Activated CD8-positive, alpha-beta memory T cell treated with anti-CD3 and anti-CD28 coated beads for 1 hour (primary cell): ENCODE measurements at places on chromosomes 12 and 14.

DNA sequence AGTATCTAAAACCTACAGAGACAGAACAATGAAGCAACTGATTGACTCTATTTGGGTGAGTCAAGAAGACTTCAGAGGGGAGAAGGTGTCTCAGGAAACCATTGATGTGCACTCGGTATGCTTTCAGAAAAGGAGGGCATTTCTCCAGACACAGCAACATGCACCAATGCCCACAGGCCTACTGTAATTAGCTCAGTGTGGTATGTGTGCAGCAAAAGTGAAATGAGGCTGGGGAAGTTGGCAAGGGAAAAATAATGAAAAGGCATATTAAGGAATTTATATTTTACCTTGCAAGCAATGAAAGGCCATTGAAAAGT, 158.4 kb upstream of the GRIP1 start:
- no peak for DNase-seq

- no peak for DNase-seq
Measured at GRCh38 chr12:102956738-102957327, 641 bp upstream of the ASCL1 start.

DNA sequence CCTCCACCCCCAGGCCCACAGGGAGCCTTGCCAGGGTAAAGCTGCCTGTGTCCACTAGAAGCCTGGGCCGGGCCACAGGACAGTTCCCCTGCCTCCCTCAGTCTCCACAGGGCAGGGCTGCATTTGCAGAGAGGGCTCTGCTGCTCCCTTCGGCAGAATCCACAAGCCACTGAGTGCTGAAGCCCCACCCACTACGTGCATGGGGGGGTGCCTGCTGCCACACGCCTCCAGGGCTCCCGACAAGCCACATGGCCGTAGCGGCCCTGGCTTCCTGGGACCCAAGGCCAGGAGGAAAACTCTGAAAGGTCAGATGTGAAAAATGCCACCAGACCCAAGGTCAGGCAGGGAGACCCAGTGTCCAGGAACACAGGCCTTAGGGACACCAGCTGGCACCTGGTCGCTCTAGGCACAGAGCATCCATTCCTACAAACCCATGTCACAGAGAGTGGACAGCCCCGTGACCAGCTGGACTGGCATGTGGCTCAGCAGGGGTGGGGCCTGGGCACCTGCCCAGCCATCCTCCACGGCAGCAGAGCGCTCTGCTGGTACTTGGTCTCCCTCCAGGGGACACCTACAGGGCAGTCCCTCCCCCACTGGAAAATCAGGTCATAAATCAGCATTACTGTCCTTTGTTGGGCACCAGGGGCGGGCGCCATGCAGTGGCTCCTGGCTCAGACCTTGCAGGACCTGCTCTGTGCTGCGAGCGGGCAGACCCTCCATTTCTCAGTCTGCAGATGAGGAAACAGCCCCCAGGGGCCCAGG, 42.9 kb downstream of the CCDC85C start:
- no peak for DNase-seq

- no peak for DNase-seq
Measured at GRCh38 chr14:68546839-68547238, 246.0 kb downstream of the ZFP36L1 start.

- no peak for DNase-seq
Measured at GRCh38 chr12:53052419-53053217, 2.8 kb downstream of the TNS2 start.

- no peak for DNase-seq
Measured at GRCh38 chr14:90560991-90561390, 164.2 kb downstream of the CALM1 start.

- no peak for DNase-seq
Measured at GRCh38 chr12:58750484-58750883, 169.8 kb downstream of the LRIG3 start.

DNA sequence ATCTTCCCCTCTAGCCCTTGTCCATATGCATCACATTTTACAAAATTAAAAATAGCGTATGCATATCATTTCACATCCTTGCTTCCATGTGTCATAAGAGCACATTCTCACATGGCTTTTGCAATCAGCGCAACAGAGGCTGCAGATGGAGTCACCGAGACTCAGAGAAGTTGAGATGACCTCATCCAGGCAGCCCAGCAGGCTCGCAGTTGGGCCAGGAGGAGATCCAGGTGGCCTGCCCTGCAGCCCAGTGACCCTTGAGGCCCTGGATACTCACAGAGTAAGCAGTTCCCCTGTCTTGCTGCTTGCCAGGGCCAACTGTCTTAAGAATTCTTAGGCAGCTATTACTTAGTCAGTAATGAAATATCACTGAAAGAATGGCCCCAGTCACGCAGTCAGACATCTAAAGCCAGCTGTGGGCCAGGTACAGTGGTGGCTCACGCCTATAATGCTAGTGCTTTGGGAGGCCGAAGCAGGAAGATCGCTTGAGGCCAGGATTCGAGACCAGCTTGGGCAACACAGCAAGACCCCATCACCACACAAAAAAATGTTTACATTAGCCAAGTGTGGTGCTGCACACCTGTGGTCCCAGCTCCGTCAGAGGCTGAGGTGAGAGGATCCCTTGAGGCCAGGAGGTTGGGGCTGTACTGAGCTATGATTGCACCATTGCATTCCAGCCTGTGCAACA, 9.1 kb downstream of the CAMKK2 start:
- no peak for DNase-seq

DNA sequence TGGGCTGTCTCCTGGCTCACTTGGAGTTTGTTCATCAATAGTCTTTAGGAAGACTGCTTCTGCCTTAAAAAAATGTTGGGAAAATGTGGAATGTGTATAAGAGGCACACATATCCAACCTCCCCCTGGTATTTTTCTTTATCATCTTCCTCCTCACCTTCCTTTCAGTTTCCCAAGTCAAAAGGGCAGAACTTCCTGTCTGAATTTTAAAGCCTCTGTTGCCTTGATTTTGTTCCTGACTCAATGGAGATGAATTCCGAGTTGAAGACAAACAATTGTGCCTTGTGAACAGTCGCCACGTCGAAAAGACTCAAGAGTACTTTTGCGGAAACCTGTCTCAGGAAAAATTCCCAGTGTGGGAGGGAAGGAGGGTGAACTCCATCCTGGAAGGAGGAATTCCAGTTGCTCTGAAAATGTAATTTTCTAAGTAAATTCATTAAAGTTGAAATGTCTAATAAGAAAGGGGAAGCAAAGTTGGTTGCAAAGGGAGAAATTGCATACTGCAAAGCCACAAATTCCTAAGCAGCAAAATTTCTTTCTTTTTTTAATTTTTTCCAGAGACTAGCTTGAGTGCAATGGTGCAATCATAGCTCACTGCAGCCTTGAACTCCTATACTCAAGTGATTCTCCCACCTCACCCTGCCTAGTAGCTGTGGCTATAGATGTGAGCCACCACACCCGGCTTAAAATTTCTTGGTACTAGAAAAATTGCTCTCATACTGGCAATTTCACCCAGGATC, 50.2 kb upstream of the ELK3 start:
- DNase-seq, result no peak

GRCh38 chr12:113935459-113935858, 30.7 kb downstream of the RBM19 start:
- DNase-seq, result no peak

DNA sequence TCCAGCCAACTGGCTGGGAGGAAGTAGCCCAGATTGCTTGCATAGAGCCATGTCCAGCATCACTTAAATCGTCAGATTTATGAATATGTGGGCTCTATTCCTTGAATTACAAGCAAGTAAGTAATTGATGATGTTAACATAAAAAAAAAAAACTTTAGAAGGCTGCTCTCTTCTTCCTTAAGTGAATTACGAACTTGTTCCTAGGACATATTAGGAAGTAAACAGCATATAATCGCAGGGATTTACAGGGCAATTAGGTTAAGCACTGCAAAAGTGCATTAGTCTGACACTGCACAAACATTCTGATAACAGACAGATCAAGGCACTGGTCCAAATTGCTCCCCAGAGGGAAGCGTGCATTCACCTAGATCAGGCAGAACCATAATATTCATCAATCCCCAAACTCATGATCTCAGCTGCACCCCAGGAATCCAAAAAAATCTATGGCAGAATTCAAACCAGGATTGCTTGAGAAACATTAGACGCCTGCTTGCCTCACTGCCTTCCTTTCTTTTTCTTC, 293.2 kb downstream of the TMEM132D start:
- DNase-seq, result no peak

DNA sequence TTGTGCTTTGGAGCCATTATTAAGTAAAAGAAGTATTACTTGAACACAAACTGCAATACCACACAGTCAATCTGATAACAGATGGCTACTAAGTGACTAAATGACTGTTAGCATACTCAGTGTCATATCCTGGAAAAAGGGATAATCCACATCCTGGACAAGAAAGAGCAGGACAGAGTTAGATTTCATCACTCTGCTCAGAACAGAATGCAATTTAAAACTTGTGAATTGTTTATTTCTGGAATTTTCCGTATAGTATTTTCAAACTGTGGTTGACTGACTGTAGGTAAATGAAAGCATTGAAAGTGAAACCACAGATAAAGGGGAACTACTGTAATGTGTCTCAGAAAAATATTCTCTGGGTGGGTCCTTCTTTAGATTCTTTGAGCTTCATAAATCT, 458.8 kb downstream of the TMEM117 start:
- DNase-seq, result no peak

- no peak for DNase-seq
Measured at GRCh38 chr12:57415088-57415487, 15.8 kb downstream of the R3HDM2 start.

DNA sequence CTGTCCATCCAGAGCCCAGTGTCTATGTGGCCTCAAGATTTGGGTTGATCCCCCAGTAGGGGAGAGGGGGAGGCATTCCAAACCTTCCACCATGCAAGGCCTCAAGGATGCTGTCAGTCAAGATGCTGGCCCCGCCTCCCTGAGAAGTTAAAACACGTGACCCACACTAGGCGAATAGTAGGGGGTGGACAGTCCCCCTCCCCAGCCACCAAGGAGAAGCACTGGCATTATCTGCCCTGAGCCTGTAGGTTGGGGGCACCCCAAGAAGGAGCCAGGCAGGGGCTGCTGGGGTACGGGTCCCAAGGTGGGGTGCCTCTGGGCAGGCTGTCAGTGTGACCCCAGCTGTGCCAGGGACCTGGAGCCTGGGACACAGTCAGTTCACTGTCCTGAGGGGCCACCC, 2.3 kb downstream of the SLC25A29 start:
- no peak for DNase-seq

DNA sequence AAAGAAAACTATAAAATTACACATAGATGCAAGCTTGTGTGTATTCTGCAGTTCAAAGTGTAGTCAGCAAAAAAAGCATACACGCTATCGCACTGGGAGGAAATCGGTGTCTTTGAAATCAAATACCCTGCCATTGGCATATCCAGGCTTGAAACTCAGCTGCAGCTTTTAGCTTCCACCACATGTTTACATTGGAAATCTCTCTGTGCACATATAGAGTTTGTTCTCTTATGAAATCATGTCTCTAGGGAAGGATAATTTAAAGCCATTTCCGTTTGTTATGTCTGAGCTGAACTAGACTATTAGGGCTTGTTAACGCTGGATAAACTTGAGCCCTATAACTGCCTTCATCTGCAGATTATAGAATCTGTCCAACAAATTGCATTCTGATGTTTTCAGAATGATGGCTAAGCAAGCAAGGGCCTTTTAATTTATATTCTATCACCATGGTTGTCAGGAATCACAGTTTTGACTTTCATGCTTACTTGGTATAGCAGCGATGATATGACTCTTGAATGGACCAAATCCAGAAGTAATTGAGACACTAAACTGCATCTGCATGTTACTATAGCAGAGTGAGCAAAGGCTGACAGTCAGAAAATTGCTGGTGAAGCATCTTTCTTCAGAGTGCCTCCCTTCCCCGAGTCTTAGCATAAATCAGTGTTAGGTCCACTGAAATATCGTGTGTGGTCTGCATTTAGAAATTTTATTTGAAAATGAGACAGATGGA, 442.8 kb downstream of the ZFP36L1 start:
- DNase-seq, result no peak

- no peak for DNase-seq
Measured at GRCh38 chr14:77455966-77456640, 1.3 kb downstream of the VIPAS39 start.

DNA sequence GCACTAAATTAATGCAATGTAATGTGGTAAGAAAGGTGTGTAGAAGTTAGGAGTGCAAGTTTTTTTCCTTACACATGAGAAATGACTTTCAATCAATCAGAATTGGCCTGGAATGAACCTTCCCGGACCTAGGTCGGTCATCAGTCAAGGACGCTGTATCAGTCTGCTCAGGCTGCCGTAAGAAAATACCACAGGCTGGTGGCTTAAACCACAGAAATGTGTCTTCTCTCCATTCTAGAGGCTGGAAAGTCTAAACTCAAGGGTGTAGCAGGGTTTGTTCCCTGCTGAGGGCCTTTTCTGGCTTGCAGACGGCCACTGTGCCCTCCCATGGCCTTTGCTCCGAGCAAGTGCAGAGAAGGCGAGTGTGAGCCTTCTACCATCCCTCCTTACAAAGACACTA, 86.6 kb upstream of the DYNC1H1 start:
- DNase-seq, result no peak

- no peak for DNase-seq
Measured at GRCh38 chr14:101884089-101884933, 80.1 kb upstream of the DYNC1H1 start.

- DNase-seq, result no peak
Measured at GRCh38 chr14:96662116-96662970, 134.8 kb upstream of the VRK1 start.

GRCh38 chr14:95402176-95402575, 82.5 kb upstream of the CLMN start:
- DNase-seq, result no peak

GRCh38 chr12:131254374-131254773, 300.7 kb downstream of the ADGRD1 start:
- DNase-seq, result no peak

GRCh38 chr12:92424338-92424737, 278.5 kb upstream of the PLEKHG7 start:
- DNase-seq, result no peak

DNA sequence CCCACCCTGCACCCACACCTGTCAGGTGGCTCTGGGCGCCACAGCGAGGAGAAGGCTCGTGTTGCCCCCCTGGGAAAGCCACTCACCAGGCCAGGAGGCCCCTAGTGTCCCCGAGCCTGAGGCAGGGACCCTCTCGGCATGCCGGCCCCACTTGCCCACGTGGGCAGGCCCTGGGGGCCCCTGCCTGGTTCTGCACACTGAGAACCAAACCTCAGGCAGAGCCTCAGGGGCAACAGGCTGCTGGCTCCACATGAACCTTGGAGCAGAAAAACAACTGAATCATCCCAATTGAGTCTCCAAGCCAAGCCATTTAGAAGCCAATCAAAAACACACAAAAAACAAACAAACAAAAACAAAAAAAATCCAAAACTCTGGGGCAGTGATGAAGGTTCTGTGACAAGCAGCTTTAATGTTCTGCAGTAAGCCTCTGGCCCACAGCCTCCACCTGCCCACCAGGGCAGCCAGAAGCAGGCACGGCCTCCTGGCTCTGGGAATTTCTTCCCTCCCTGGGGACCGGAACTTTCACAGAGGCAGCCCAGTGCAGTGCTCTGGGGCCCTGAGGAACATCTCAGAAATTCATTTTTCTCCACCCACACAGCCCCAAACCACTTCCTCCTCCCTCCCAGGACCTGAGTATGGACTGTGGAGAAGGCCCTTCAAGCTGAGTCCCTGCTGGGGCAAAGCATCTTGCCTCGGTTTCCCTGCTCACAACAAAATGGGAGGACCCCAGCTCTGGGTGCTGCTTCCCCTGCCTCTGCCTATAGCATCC, 90.2 kb downstream of the CHGA start:
- no peak for DNase-seq

- DNase-seq, result no peak
Measured at GRCh38 chr14:59107819-59108218, 80.6 kb upstream of the DAAM1 start.
